ENCODE measurements at places on chromosomes 13 and 19.
A peak's percentile ranks its signal among the peaks of the same experiment; 100 is the strongest.

GRCh38 chr19:10667867-10668266 is 13.7 kb downstream of the ILF3 start:
- DNase-seq: no peak

DNA sequence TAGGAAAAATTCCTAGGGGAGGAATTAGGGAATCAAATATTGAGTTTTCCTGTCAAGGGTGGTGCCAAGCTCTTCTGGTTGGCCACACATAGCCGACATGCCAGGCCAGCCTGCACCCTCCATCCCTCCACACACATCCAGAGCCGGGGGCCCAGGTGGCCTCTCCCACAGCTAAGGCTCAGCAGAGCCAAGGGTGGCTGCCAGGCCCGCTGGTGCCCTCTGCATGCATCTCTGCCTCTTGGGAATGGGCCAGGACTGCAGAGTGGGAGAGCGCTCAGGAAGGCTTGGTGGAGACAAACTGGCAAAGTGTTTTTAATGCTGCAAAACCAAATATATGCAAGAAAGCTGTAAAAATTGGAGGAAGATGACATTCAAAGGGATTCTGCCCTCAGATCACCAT is 42.7 kb upstream of the GAS6 start:
- peak; percentile 63 for DNase-seq

DNA sequence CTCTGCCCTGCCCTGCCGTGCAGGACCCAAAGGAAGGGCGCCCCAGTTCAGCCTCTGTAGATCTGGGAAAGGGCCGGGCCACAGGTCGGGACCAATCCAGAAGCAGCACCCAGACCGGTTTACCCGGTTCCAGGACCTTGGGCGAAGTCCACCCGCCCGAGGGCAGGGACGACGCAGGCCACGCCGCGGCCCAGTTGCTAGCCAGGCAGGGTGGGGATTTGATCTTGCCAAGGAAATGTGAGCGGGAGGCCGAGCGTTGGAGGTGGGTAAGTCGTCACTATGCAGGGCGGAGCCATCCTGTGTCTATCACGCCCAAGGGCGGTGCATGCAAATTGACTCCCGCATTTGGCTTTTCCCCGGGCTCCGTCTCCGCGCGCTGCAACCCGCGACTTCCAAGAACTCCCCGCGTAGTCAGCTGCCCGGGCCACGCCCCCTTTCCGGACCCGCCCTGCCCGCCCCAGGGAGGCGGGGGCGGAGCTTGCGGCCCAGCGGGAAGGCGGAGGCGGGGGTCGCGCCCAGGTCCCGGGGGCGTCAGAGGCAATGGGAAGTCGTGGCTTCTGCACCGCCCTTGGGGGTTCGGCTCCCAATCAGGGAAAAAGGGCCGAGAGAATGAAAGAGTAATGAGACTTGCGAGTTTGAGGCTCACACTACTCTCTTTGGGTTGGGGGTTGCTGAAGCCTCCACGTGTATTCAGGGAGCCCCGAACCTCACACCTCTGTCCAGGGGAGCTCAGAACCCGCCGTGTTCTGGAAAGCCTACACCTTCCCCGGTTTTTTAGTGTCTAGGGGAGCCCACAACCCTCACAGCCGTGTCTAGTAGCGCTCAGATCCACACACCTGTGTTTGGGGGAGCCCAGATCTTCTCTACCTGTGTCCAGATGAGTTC is 12.8 kb downstream of the IER2 start:
- DNase-seq: peak; percentile 94

DNA sequence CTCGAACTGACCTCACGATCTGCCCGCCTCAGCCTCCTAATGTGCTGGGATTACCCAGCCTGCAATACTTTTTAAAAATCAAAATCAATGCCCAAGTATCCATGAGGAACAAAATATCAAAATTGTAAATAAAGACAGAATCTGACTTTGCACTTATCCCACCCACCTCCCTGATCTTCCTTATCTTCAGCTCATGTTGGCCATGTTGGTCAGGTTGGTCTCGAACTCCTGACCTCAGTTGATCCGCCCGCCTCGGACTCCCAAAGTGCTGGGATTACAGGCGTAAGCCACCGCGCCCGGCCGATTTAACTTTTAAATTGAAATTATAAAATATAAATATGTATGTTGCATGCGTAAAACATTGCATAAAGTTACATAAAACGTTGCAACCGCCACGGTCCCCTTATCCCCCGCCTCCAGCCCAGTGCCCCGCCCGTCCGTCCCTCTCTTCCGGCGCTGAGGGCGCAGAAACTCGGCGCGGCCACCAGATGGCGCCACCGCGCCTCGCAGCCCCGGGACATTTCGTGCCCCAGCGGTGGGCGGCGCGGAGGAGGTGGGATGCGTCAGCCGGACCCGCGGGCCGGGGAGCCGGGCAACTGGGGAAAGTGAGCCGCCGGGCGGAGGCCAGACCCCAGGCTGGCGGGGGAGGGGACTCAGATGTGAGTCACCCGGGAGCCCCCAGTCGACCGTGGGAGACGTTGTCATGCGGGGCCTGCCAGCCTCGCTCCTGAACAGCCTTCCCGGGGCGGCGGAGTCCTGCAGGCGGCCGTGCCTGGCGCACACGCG is 1.5 kb upstream of the GADD45B start:
- DNase-seq: peak; percentile 90

DNA sequence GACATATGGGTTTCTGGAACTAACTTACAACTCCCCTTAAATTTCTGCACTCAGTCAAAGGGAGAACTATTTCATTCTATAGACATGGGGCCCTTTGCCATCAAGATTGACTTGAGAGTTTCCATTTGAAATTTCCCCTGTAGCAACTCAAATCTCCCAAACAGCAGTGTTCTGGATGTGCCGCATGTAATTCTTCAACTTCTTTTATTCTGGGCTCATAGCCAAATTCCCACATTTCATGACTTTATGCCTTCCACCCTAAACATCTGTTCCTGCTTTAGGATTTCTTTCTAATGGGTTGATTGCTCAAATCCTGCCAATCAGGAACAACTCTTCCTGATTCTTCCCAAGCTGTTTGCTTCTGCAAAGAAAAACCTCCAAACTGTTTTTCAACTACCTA is 336.0 kb downstream of the TBC1D4 start:
- no peak for DNase-seq

DNA sequence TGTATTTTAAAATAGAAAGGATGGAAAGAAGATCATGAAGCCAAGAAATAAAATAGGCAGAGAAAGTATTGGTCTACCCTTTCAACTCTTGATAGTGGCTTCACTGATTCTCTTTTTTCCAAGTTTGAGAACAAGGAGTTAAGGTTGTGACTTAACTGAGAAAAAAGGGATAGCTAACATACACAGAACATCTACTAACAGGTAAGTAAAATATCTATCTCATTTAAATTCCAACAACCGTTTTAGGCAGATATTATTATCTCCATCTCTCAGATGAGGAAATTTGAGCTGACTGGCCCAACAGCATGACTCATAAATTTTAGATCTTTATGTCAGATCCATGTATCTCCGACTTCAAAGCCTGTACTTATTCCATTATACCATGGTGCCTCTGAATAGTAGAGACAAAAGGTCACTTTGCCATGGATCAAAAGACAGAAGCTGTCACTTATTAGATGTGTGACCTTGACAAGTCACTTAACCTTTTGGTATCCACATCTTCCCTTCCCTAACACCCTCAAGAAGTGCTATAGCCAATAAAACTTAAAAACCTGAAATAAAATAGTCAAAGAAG is 152.1 kb downstream of the DACH1 start:
- no peak for DNase-seq

GRCh38 chr19:42042455-42043170 is 27.4 kb downstream of the GRIK5 start:
- no peak for DNase-seq

DNA sequence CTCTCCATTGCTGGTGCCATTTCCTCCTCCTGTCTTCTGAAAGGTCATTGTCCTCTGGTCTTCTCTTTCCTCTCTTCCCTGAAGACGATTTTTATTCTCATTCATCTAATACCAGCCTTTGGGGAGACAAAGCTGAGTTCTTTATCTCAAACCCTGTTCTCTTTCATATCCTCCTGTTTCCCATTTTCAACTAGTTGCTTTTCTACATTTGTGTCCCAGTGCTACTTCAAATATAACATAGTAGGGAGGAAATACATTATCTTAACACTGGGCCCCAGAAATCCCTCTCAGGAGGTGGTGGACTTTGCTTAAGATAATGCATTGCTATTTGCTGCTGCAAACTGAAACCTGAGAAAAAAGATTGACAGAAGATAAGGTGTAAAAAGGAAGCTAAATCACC is 159.1 kb downstream of the HS6ST3 start:
- no peak for DNase-seq

DNA sequence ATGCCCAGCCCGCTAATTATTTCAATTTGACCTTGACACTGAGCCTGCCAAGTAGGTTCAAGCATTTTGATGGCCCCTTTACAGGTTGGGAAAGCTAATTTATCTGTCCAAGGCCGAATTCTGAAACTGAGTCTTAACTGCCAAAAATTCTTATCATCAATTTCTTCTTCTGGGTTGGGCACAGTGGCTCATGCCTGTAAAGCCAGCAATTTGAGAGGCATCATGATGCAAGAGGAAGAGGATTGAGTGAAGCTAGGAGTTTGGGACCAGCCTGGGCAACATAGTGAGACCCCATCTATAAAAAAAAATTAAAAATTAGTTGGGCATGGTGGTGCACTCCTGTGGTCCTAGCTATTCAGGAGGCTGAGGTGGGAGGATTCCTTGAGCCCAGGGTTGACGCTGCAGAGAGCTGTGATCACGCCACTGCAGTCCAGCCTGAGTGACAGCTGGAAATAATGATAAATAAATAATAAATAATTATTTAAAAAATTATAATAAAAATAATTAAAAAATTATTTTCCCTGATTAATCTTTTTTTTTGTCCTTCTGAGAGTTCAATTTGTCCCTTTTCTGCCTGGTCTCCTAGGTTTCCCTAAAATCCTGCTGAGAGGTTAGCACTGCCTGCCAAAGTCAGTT is 1.3 kb upstream of the LDLR start:
- DNase-seq: no peak

GRCh38 chr19:14412996-14413692 is 6.0 kb downstream of the DDX39A start:
- DNase-seq: no peak

GRCh38 chr19:14371301-14371821 is 9.9 kb upstream of the ADGRE5 start:
- no peak for DNase-seq

DNA sequence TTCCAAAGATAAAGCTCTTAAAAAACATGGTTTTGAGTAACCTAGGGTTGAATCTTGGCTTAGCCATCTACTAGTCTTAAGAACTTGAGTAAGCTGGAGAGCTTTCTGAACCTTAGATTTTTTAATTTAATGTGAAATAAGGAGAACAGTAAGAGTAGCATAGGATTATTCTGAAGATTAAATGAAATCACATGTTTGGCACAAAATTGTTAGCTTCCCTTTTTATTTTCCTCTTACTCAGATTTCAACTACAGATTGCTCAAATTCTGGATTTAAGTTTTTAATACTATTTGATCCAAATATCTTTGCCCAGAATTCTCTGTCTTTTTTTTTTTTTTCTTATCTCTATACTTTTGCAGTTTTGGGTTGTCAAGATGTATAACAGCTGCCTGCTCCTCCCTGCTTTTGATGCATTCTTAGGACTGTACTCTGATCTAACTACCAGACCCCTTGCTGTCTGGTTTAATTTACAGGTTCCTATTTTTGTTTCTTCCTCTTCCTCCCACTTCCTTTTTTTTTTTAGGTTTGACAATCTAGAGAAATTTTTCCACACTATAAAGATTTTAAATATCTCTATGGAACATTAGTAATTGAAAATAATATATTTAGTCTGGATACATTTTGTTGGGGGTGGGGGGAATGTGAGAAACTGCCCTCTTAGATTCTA is 12.3 kb downstream of the POMP start:
- no peak for DNase-seq

Data from RPMI8226 (cell line).